ENCODE measurements at places on chromosomes 4 and X.

GRCh38 chr4:130511776-130512175, 1415.8 kb downstream of the C4orf33 start:
- DNase-seq: no peak

GRCh38 chr4:145933134-145933533, 5.5 kb downstream of the ZNF827 start:
- no peak for DNase-seq

DNA sequence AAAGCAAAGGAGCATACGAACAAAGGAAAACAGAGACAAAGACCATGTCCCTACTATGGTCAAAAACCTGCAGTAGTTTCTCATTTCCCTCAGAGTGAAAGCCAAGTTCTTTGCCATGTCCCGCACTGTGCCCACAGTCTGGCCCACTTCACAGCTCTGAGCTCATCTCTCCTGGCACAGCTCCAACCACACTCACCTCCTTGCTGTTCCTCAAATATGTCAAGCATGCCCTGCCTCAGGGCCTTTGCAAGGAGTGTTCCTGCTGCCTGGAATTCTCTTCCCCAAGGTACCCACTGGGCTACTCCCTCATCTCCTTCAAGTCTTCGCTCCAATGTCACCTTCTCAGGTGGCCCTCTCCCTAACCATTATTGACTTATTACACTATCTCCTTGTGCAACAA, 72.1 kb downstream of the COX18 start:
- no peak for DNase-seq

DNA sequence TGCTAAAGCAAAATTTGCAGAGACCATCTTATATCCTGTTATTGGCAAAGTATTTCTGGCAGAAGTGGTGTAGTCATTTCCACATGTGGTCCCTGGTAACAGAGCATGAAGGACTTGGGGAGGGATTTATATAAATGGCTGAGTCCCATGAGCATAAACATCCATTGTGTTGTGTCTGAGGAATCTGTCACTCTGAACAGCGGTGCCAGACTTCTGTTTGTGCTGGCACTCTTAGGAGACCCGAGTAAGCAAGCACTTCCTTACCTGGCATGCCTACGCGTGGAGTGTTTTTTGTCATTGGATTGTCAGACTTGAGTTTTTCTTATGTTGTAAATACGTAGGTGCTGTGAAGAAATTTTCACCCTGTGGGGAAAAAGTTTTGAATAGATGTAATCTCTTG, 285.9 kb downstream of the ARHGAP10 start:
- no peak for DNase-seq

GRCh38 chr4:168502861-168503260, 6.0 kb downstream of the PALLD start:
- DNase-seq: no peak

DNA sequence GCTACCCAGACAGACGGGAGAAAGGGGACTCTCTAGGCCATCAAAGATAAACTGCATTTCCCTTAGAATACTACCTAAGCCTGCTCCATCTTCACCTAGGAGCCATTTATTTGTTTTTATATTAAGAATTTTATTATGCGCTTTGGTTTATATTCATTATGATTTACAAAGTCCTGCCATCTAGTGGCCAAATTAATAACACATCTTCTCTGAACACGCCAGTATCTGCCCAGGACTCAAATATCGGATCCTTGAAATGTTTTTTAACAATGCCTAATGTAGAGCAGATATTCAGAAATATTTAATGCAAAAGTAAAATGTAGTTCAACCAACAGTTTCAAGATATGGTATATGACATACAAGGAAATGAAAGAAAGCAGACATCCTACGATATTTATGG, 20.8 kb upstream of the PRPS2 start:
- peak; percentile 10 for DNase-seq

DNA sequence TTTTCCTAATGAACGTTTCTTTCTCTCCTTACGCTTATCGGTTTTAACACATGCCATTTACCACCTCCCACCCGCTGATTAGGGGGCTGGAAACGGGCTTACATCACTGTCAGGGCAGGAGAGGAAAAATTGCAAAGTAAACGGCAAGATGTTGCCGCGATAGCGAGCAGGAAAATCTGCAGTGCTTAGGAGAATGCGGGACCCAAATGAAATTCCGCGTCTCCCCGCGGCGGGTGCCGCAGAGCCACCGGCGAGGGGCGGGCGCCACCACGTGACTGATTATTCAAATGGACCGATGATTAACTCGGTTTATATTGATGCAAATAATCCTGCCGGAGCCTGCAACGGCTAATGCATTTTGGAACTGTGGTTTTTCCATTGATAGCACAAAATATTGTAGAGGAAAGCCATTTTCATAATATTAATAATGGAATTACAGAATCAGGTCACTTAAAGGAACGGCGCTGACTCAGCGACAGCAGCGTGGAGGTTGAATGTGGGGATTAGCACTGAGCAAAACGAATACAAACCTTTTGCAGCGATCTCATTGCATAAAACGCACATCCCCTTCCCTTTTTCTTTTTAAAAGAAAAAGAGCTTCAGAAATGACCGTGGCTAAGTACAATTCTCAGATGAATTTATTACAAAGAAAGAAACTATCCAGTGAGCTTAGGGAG, 224.2 kb downstream of the STIM2 start:
- no peak for DNase-seq
